ENCODE measurements at places on chromosomes 3 and 15. TPM values are rescaled to one million over a fixed set of nuclear protein-coding genes. Genes with fewer than 3 reads are reported as not detected.

The GPR87 gene
- not detected for total RNA-seq

The TRPC1 gene
- 51.9 TPM for total RNA-seq

The ROPN1 gene
- not detected for total RNA-seq

The PEX11A gene
- 5.8 TPM for total RNA-seq

The CCDC33 gene
- 0.12 TPM for total RNA-seq

The USP13 gene
- 21.5 TPM for total RNA-seq

The ESYT3 gene
- total RNA-seq, result 6.5 TPM

The RTP4 gene
- 1.4 TPM for total RNA-seq

The RTP1 gene
- not detected for total RNA-seq

The TRIM42 gene
- not detected for total RNA-seq

The SLC6A11 gene
- total RNA-seq, result not detected

The SGO1 gene
- 16.2 TPM for total RNA-seq

The MCF2L2 gene
- 0.66 TPM for total RNA-seq

The CYP19A1 gene
- 0.12 TPM for total RNA-seq

The CD200R1 gene
- not detected for total RNA-seq

The DGKG gene
- total RNA-seq, result 6.3 TPM

The MCTP2 gene
- 4.1 TPM for total RNA-seq

The ARHGEF26 gene
- total RNA-seq, result 2.1 TPM

The CPNE4 gene
- not detected for total RNA-seq

The SCAANT1 gene
- not detected for total RNA-seq

The ARID3B gene
- 1.5 TPM for total RNA-seq

The IMPG2 gene
- total RNA-seq, result 0.44 TPM

The EXD1 gene
- total RNA-seq, result 0.11 TPM

The PIK3CB gene
- total RNA-seq, result 14.4 TPM

The NR1I2 gene
- total RNA-seq, result not detected

The ECE2 gene
- total RNA-seq, result not detected

The LYZL4 gene
- total RNA-seq, result not detected

The ZSCAN29 gene
- 20.7 TPM for total RNA-seq

The GPR160 gene
- total RNA-seq, result 0.50 TPM

The GCHFR gene
- 1.6 TPM for total RNA-seq

The KNG1 gene
- not detected for total RNA-seq

The RASGRF1 gene
- total RNA-seq, result under 0.01 TPM
